ENCODE measurements at places on chromosomes 1 and 21.

DNA sequence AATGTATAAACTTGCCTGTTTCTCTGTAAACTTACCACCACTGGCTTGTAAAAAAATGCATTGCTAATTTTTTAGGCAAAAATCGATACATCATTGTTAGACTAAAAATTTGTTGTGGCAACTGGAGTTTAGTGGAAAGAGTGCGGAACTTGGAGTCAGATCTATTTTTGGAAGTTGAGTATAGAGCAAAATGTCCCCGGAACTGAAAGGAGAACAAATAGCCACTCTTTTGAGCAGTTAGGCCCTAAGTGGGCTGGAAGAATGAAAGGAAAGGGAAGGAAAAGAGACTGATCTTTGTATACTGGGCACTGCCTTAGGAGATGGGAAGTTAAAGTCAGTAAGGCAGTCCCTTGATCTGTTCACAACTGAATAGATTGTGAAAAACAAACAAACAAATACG lies 30.2 kb downstream of the OPTC start:
- no peak for DNase-seq

- DNase-seq = no peak
Measured at GRCh38 chr1:95653618-95654017, 419.6 kb downstream of the RWDD3 start.

DNA sequence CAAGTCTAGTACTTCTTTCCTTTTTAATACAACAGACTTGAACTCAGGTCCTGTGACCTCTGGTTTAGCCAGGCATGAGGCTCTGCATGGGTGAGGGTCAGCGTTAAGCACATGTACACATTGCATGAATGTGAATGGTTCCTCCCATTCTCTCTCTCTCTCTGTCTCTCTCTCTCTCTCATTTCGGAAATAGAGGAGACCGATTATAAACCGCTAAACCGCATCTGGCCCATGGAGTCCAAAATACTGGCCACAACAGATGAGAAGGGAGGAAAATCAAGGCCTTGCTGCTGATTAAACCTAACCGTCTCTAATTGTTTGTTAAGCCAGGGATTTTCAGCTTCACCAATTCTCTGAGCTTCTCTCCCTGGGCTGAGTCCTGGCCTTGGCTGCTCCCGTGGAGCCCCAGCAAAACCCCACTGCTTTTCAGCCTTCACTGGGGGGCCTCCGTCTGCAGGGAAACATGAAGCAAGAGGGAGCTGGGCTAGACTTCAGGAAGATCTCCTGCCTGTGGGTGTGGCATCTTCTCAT lies 6.6 kb downstream of the RSPO1 start:
- DNase-seq = no peak

DNA sequence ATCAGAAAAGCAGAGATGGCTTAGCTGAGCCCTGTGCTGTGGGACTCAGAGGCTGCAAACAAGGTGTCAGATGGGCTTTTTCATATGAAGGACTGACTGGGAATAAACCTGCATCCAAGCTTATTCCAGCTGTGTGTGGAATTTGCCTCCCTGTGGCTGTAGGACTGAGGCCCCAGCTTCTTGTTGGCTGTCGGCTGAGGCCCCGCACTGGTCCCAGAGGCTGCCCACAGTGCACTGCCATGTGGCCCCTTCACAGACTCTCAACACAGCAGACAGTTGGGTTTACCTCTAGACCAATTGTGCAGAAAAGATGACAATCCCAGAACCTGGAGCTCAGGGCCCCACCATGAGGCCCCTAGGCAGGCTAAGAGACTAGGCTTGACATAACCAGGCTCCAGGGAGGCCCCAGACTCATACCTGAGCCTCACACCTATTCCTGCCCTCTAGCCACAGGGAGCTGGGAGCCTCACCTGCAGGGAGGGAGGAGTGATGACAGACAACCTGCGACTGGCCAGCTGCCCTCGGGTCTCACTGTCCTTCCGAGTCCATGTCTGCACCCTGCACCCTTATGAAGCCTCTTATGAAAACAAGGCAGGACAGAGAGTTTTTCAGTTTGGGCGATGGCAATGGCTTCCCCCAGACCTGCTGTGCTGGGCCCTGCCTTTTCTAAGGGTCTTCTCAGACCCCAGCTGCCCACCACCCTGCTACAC lies 615.5 kb downstream of the NPHP4 start:
- DNase-seq = no peak

- DNase-seq = no peak
Measured at GRCh38 chr1:111463029-111463683, 10.6 kb upstream of the C1orf162 start.

- DNase-seq = no peak
Measured at GRCh38 chr1:66767626-66768025, 15.4 kb downstream of the DYNLT5 start.

GRCh38 chr1:27397749-27398148 lies 5.3 kb downstream of the GPR3 start:
- no peak for DNase-seq

GRCh38 chr1:59354709-59355337 lies 57.9 kb downstream of the FGGY start:
- no peak for DNase-seq

DNA sequence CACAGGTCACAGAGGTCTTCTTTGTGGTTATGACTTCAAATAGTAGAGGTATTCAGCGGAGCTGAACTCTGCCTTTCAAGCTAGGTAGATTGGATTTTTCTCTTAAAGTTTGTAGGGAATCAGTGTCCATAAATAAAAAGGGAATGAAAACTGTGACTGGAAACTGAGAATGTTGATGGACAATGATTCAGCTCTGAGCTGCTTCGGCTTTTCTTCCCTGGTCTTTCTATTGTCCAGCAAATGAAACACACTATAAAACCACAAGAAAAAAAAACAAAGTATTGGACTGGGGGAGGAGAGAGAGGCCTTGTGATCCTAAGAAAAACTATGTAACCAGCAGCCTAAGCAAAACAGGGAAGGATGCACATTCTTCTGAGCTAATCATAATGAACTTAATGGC lies 11.1 kb downstream of the TNNI3K start:
- DNase-seq = no peak

GRCh38 chr1:211935448-211935970 lies 99.8 kb downstream of the INTS7 start:
- DNase-seq = no peak

DNA sequence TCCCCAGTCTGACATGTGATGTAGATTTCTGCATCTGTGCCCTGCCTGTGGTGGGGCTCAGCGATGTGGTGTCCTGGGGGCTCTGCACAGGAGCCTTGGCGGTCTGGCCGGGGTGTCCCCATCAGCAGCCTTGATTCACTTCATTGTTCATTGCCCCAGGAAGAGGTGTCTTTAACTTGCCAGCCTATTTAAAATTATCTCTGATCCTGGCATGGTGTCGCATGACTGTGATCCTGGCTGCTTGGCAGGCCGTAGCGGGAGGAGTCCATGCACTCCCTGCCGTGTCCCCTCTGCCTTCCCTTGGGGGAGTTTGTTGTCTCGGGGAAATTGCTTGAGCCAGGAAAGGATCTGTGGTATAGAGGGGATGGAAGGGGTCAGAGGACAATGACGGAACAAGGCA lies 59.9 kb downstream of the TRIM11 start:
- DNase-seq = peak; percentile 1

- no peak for DNase-seq
Measured at GRCh38 chr1:54095546-54096226, 42.3 kb downstream of the TCEANC2 start.

- DNase-seq = no peak
Measured at GRCh38 chr1:22633697-22634463, 2.5 kb upstream of the C1QA start.

DNA sequence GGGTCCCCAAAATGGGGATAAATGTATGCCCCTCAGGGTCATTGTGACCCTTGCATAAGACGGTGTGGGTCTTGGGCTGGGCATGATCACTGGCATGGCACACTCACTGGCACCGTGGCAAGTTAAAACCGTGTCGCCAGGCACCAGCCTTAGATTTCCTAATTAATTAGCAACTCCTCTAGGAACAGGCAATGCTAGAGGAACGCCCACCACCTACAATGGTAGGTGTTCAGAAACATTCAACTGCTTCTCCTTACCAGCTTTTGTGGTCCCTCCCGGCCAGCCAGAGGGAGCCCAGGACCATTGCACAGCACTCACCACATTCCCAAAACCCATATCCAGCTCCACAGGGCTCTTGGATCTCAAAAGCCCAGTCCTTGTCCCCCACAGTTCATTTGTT lies 36.4 kb downstream of the EPHA2 start:
- DNase-seq = no peak

DNA sequence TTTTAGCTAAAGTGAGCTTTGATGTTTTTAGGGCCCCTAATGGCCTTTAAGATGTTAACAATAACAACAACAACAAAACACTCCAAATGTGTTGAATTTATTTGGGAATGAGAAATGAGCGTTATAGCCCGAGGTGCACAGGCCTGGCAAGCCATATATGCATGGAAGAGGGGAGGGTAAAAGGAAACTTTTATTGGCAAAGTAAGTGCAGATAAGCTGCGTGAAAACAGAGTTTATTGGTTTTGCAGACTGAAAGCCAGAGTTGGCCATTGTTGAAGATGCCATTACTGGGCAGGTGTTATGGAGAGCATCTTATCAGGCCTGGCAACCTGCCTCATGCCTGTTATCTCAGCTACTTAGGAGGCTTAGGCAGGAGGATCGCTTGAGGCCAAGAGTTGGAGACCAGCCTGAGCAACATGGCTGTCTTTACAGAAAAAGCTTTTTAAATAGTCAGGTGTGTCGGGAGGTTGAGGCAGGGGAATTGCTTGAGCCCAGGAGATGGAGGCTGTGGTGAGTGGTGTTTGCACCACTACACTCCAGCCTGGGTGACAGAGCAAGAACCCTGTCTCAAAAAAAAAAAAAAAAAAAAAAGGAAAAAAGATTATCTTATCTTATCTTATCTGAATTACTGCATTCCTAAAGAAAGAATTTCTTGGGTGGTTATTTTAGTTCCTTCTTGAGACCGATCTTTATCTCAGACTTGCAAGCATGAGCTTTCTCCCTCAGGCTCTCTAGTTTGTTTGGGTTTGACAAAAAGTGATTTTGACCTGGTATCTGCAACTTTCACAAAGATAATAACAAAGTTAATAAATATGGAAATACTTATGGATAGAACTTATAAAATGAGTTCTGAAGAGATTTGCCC lies 1.7 kb downstream of the PATJ start:
- no peak for DNase-seq

- DNase-seq = no peak
Measured at GRCh38 chr21:32806810-32807386, 35.3 kb upstream of the PAXBP1 start.

- no peak for DNase-seq
Measured at GRCh38 chr1:175174309-175175102, 18.1 kb downstream of the KIAA0040 start.

GRCh38 chr1:169689395-169689794 lies 22.0 kb downstream of the SELL start:
- DNase-seq = no peak

DNA sequence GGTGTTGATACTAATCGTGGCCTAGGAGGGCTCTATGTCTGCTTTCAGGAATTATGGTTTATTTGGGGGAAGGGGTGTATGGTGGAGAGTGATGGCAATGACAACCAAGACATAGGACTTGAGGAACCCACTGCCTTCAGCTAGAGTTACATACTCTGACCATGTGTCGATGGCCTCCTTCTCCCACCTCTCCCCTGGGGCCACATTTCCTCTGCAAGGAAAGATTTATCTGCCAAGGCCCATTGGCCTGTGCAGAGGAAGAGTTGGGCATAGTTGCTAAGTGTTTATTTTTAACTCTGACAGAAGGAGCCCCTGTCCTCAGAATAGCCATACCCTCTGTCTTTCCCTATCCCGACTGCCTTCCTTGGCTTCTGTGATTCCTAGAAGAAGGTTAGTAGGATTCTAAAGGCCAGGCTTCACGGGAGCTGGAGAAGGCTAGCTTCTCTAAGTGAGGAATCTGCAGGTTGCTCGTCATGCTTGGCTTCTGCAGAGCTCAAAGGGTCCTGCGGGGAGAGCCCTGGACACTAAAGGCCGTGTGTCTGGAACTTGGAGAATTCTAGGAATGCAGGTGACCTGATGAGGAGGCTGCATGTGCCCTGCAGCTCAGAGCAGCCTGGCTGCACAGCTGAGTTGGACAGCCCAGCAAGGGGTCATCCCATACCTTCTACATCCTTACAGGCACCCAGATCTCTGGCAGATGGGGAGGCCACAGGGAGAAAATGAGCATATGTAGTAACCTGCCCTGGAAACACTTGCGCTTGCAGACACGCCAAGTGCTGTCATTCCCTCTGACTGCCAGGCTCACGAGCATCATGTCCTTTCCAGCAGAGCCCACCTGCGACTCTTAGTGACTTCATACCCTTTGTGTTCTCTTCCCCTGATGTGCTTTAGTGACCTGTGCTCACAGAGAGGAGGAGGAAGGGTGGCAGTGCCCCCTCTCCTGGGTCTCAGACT lies 9.7 kb downstream of the MAPKAPK2 start:
- no peak for DNase-seq

GRCh38 chr1:228669242-228669585 lies 66.1 kb upstream of the RHOU start:
- DNase-seq = no peak

DNA sequence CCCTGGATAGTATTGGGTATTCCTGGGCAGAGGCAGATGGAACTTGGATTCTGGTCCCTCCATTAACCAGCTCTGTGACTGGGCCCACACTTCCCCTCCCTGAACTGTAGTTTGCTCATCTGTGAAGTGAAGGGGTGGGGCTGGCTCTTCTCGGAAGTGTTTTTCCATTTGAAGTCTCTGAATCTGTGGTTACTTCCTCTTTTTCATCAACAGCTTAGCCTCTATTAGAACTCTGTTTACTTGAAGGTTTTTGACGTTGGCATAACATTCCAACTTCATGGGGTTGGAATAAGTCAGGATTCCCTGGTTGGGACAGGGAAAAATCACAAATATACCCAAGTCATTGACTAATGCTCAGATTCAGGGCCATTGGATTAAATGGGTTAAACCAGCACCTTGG lies 3.6 kb downstream of the KIAA0040 start:
- peak; percentile 50 for DNase-seq

DNA sequence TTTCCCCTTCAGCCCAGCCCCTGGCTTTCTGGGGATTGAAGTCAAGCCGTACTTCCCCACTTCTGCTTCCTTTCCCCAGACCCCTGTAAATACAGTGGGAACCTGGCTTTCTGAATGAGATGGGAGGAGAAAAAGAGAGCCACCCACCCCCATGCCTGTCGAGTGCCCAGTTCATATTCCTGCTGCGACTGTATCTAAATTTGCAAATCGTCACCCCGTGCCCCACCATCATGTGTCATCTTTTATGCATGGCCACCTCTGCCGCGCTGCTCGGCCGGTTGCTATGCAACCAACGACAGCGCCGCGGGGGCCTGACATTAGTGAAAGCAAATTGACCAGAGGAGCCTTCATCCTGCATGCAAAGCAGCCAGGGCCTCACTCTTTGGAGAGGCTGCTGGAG lies 143.0 kb downstream of the ELAVL4 start:
- DNase-seq = no peak

- no peak for DNase-seq
Measured at GRCh38 chr1:76868154-76868882, 1.0 kb downstream of the ST6GALNAC5 start.

GRCh38 chr1:54952950-54953718 lies 27.3 kb upstream of the TMEM61 start:
- DNase-seq = no peak

- DNase-seq = no peak
Measured at GRCh38 chr1:29457496-29458368, 221.4 kb downstream of the PTPRU start.
